ENCODE measurements at places on chromosomes 1 and 21. TPM values are rescaled to one million over a fixed set of nuclear protein-coding genes. Genes with fewer than 3 reads are reported as not detected.

TENT5C gene
- 2.5 TPM for total RNA-seq

KMO gene
- total RNA-seq = 1.6 TPM

BROX gene
- 37.6 TPM for total RNA-seq

NBPF15 gene
- total RNA-seq = 106 TPM

FCER1A gene
- total RNA-seq = not detected

SLC25A24 gene
- 29.7 TPM for total RNA-seq

PGBD2 gene
- 11.9 TPM for total RNA-seq

CRP gene
- not detected for total RNA-seq

All from parietal lobe (tissue), 2 donors.